ENCODE measurements at places on chromosomes 2 and 18.

DNA sequence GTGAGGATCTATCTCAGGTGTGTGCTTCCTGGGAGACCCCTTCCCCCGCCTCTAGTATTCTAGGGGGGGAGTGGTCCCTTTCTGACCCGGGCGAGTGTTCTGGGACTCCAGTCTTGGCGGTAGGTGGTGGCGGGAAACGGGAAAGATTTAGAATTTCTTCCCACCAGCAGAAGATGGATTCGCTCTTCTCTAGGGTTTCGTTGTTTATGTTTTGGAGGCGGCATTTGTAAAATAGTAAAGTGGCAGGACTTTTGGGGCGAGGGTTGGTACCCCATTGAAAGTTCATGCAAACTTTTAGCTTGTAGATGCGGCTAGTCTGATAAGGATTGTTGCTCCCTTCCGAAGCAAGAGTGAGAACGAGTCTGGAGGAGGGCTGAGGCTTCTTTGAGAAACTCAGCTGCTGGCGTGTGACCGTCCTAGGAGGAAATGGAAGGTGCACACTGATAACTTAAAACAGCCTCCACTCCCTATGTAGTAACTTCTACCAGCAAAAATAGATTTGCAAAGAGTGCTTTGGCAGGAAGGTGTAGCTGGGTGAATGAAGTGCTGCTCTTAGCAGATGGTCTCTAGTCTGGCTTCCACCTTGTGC lies 412 bp downstream of the GPD2 start:
- DNase-seq = peak; percentile 26

GRCh38 chr18:79071037-79071436 lies 1.8 kb downstream of the ATP9B start:
- DNase-seq = no peak

GRCh38 chr2:68250196-68250595 lies 2.1 kb downstream of the PPP3R1 start:
- DNase-seq = no peak

GRCh38 chr2:33617989-33618388 lies 18.9 kb upstream of the FAM98A start:
- no peak for DNase-seq

DNA sequence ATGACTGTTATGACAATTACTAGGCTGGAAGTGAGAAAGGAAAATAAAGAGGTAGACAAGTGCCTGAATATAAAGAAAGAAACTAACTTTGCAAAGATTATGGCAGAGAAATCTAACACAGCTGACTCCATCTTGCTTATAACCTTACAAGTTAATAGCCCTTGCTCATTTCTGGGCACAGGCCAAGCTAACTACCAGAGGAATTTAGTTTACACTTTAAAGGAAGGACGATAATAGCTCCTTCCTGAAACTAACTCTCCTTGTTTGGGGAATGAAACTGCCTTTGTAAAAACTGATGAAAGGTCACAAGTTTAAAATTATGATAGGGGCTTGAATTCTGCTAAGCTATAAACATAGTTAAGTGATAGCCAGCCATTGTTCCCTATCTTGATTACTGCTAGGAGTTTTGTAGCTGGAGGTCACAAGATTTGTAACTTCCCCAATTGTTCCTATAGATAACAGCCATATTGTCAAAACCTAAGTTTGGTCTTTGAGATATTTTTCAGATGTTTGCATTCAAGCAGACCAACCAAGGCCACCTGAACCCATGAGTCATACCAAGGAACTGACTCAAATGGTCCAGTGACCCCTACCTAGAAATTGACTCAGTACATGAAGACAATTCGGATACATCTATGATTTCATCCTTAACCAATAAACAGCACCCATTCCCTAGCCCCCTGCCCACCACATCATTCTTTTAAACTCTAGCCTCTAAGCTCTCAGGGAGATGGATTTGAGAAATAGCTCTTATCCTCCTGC lies 209.2 kb upstream of the LRATD1 start:
- DNase-seq = no peak

- no peak for DNase-seq
Measured at GRCh38 chr2:182522972-182523473, 96.2 kb upstream of the PDE1A start.

GRCh38 chr2:35962585-35963146 lies 392.9 kb upstream of the CRIM1 start:
- no peak for DNase-seq
